Tongue (tissue), 3 donors: ENCODE measurements at places on chromosomes 2 and 18.

DNA sequence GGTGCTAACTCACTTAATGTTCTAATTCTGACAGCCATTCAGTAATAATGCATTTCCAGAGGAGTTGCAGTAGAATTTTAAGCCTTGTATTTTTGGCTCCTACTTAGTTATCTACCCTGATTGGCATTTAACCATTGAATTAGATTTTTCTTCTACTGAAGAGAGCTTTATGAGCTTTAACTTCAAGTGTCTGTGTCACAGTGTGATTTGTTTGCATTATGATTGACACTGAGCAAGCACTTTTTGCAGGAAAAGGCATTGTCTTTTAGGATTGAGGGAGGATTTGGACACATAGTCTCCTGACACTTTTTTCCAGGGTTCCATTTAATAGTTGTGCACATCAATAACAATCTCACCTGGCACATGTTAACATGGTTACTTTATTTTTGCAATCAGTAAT lies 26.7 kb downstream of the LYPD6 start:
- no peak for DNase-seq

GRCh38 chr2:11744631-11745394 lies 1.6 kb upstream of the LPIN1 start:
- peak; percentile 76 for DNase-seq

DNA sequence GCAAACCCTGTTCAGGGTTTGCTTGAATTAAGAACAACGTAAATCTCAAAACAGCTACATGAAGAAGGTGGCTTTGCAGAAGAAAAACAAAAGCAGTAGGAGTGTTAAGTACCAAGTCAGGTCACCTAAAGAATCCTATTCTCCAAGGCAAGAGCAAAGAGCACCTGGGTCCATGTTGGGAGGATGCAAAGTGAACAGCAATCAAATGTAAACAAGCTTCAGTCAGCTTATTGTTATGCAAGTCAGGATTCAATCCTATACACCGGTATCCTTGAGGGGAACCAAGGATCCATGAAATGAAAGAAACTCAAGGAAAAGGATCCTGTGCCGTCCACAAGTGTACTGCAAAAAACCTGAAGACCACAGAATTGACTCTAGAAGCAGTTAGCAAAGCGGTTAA lies 261.0 kb upstream of the DDX18 start:
- no peak for DNase-seq

- DNase-seq, result peak; percentile 53
Observed at GRCh38 chr2:148817210-148817708, 57.8 kb upstream of the KIF5C start.
